ENCODE measurements at places on chromosomes 16 and 17.

DNA sequence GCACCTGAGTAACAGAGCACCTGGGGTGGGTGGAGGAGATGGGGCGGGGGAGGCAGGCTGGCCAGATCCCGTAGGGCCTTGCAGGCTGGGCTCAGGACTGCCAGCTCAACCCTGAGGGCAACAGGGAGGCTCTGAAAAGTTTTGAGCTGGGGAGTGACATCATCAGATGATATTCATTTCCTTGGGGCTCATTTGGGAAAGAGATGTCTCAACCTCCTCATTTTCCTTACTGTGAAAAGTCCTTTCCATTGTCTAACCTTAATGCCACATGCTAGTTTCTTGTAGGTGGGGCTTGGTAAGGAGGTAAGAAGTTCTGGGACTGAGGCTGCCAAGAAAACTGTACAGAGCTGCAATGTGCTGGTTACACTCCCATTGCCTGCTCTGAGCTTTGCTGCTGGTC is 3.7 kb downstream of the TNS4 start:
- no peak for DNase-seq

GRCh38 chr16:1206786-1207185 is 18.3 kb downstream of the TPSG1 start:
- DNase-seq: no peak

DNA sequence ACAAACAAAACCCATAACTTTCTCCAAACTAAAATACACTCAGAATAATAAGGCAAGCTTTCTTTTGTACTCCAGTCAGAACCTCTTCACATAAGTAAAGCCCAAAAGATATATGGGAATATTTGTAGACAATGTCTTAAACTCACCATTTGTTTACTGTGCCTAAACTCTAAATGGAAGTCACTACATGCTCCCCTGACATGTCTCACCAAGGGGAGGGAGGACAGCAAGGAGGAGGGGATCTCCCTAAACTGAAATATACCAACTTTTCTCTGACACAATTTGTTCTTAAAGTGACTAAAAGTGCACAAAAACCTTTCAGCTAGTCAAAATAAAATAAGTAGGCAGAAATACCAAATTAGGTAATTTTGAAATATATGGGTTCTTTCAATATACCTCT is 38.5 kb downstream of the GRB7 start:
- DNase-seq: no peak

- DNase-seq: no peak
These were observed 250.3 kb upstream of the SOX9 start for GRCh38 chr17:71870546-71870862.

GRCh38 chr16:83579436-83579835 is 228.3 kb upstream of the HSBP1 start:
- DNase-seq: no peak

DNA sequence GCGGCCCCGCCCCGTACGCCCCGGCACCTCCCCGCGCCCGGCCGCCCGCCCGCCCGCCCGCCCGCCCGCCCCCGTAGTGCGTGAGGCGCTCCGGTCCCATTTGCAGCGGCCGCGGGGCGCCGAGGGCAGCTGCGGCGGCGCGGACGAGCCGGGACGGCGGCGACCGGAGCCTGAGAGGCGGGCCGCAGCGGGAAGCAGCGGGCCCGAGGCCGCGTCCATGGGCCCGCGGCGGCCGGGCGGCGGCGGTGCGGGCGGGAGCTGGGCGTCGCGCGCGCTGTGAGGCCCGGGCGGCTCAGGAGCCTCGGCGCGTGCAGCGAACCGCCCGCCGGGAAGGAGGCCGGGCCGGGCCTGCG is at the start of gene MPRIP:
Gene MPRIP (plus strand): TSS at position 74 of the 353 bp plus-strand sequence. CDS start 392 bp downstream, outside the sequence.
- DNase-seq: no peak

DNA sequence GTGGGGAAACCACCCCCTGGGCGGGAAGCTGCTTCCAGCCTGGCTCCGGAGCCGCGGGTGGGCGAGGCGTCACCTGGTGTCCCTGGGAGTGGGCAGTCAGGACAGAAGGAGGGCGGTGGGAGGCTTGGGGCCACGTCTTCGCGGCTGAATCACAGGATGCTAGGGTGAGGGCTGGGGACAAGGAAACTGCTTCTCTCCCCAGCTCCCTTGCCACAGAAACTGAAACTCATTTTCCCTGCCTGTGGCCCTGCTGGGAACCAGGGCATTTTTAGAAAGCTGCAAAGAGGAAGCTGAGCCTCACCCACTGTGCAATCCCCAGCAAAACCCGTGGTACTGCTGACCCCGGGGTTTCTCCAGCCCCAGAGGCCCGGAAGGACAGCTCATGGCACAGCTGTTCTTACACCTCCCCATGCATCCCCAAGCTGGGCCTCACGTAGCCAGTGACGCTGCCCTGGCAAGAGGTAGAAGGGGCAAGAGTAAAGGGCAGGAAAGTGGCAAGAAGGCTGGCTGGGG is 8.2 kb downstream of the RHBDF2 start:
- DNase-seq: no peak

- DNase-seq: no peak
These were observed 40.5 kb downstream of the DCUN1D3 start for GRCh38 chr16:20859699-20860098.

DNA sequence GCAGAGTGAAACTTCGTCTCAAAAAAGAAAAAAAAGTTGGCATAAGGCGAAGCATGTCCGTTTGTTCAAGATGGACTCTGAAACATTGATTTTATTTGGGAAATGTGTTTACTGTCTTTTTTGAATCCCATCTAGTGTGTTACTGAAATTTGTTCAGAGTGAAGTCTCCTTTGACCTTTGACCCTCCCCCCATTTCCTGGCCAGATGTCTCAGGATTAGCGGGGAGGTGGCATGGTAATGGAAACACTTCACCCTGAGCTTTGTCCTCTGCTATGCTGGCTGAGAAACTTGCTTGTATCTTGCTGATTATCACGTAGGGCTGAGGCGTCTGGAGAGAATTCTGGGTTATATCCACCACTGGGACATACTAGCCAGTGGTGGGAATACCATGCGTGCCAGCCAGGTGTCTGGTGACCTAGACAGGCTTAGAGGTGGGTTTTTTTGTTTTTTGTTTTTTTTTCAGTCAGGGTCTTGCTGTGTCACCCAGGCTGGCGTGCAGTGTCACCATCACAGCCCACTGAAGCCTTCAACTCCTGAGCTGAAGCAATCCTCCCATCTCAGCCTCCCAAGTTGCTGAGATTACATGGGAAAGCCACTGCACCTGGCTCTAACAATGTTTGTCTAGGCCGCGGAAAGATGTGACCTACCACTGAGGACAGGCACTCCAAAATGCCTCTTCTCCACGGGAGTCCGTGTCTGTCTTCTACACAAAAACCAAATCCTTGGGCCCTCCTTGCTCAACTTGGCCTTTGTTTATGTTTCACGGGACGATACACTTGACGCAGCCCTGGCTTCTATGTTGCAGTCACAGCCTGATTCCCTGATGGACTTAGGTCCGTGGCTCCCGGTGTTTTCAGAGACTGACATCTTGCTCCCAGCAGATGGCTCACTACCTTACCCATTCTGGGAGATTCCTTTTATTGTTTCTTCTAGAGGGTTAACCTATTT is 6.6 kb upstream of the GALK1 start:
- DNase-seq: no peak

DNA sequence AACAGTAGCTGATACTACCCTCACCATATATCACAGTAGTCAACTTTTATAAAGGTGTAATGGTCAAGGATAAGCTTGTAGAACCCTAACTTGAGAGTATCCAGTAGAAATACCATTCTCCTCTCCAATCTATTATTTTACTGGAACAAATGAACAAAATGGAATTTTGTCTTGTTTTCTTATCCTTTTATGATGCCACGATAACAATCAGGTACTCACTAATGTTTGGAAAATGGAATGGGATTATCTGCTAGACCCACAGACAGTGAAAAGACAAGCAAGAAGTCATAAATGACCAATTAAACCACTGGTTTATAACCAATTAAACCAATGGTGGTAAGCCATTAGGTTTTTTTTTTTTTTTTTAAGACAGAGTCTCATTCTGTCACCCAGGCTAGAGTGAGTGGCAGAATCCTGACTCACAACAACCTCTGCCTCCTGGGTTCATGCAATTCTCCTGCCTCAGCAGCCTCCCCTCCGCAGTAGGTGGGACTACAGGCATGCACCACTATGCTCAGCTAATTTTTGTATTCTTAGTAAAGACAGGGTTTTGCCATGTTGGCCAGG is 10.4 kb downstream of the GPATCH8 start:
- DNase-seq: no peak

DNA sequence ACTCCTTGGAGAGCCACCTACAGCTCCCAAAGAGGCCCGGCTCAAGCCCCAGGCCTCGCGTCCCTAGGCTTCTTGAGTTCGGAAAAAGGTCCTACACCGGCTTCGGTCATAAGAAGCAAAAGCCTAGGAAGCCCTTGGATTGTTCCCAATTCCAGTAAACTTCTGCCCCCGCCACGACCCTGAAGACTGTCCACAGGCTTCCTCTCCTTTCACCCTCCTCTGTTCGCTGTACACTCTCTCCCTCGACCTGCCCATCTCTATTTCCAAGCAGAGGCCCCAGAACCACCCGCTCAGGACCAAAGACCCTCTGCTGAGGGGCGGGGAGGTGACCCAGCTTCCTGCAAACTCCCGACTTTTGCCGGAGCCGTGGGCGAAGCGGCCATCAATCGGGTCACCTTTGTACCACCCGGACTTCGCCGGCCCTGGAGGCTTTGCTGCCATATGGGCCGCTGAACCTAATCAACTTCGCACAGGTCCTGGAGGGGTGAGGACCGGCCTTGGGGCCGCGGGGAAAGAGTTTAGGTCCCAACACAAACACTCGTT is 2.7 kb downstream of the HOXB2 start:
- DNase-seq: no peak
